Activated CD8-positive, alpha-beta memory T cell treated with anti-CD3 and anti-CD28 coated beads, Interleukin-2, amount 50 U/mL, for 48 hours (primary cell): ENCODE measurements at places on chromosomes 2 and 18.

- no peak for DNase-seq
Observed at GRCh38 chr18:65279668-65280305, 471.0 kb upstream of the CDH7 start.

DNA sequence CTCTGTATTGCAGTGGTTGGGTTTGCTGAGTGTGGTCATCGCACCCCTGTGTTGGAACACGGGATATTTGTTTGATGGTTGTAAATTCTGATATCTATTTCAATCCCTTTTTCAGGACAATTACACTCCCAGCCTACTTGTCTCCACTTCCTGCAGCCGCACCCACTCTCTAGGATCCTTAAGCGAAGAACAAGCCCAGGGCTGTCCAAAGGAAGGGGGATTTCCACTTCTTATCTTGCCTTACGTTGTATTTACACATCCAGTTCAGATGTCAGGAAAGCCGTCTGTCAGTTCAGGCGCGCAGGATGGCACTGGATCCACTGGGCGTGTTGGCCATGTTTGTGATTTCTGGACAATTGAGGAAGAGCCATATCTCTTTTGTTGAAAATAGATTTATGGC lies 834.5 kb upstream of the SALL3 start:
- DNase-seq = no peak

- DNase-seq = peak; percentile 95
Observed at GRCh38 chr2:96760036-96760985, at the start of gene CNNM4. Gene CNNM4, plus strand, starts transcription at chr2:96760902. Its CDS starts 98 bp downstream, at chr2:96761000.

DNA sequence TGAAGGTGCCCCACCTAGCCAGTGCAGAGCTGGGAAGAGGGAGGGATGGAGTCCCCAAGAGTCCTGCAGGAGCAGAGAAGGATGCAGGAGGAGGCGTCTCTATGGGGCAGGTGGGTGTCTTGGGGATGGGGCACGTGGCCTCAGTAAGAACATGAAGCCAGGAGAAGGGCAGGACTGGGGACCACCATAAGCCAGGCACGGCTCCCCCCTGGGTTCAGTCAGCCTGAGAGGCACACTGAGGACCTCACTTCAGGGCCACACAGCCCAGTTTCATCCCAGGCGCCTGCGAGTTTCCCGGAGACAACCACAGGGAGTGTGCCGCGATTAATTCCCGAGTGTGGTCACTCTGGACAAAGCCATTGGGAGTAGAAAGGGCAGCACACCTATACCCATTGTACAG lies 120.3 kb downstream of the GYPC start:
- DNase-seq = no peak

DNA sequence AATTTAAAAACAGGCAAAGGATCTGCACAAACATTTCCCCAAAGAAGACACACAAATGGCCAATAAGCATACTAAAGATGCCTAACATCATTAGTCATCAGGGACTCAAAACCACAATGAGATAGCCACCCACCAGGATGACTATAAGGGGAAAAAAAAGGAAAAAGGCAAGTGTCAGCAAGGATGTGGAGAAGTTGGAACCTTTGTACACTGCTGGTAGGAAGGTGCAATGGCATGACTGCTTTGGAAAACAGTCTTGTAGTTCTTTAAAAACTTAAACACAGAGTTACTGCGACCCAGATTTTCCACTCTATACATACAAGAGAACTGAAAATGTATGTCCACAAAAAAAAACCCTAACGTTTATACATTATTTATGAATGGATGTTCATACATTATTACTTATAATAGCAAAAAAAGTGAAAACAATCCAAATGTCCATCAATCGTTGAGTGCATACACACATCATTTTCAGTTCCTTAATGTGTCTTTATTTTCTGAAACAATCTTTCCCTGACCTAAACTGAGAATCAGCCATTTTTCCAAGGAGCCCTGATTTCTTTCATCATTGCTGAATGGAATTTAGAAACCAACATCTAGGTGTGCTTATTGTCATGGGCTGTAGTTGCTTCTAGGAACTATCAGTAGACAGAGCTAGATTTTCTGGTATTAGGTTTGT lies 64.7 kb upstream of the TLK1 start:
- no peak for DNase-seq
